ENCODE measurements at places on chromosomes 3 and 15.

DNA sequence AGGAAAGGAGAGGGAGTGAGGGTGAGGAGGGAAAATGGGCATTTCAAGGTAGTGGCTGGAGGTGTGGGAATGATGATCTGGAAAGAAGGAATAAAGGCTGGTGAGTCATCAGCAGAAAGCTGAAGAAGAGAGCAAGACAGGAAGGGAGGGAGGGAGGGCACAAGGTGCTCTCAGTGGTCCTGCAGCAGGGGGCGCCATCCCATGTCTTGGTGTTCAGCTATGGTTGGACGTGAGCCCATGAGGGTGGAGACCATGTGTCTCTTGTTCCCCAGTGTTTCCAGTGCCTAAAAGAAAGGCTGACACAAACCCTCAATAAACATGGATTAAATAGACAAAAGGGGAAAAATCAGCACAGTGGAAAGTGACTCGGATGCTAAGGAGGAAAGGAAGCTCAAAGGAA, 228.5 kb downstream of the NTRK3 start:
- DNase-seq = no peak

DNA sequence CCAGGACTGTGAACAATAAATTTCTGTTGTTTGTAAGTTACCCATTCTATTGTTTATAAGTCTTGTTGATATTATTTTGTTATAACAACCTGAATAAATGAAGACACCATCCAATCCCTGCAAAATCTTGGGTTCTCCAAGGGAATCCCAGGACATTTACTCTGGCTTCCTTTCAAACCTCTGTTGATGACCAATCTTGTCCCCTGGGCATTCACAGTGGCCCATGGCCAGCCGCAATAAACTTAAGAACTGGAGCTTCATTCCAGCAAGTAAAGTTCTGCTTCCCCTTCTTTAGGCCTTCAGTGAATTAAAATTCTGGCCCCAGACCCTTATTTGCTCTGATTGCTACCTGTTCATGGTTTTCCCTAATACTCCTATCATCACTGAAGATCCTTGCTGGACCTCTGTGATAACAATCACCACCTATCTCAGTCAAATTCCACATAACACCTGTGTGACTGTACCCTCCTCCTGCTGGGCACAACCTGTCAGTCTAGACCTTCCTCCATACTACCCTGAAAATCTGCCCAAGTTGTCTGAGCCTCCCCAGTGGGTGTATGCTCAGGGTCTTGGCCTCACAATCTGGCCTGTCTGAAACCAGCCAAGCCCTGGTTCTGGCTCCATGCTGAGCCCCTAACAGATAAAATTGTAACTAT, 153.1 kb downstream of the SEMA6D start:
- DNase-seq = no peak

DNA sequence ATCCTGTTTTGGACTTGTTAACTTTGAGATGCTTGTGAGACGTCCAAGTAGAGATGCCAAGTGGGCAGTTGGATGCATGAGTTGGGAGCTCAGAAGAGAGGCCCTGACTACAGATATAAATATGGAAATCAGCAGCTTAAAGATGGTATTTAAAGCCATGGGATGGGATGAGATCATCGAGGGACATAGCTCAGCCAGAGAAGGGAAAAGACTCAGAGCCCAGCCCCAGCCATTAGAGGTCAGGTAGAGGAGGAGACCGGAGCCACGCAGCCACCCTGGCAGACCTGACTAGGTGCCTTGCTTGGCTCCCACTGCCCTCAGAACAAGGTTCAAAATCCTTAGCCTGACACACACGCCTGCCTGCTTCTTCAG, 31.1 kb downstream of the ATP2B2 start:
- no peak for DNase-seq

DNA sequence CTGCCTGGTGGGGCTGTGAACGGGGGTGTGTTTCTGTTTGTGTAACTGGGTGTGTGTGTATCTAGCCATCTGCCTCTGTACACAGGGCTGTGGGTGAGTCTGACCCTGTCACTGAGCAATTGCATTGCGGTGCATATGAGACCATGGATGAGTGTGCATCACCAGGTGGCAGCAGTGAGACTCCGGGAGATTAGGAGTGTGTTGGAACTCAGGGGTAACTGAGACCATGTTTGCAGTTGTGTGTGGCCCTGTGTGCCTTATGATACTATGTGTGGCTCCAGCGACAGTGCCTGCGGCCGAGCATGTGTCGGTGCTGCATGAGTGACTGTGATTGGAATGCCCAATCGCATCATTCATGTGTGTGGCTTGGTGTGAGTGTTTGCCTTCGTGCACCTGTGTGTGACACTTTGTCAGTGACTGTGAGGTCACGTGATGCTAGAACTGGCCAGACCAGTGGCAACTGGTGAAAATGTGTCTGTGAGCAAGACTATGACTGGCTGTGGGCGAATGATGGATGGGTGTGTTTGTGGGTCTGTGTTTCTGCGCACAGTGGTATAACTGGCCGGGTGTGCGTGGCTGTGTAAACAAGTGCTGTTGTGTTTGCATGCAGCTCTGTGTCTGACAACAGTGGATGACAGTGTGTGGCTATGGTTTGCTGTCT, 14.0 kb downstream of the VILL start:
- DNase-seq = no peak

DNA sequence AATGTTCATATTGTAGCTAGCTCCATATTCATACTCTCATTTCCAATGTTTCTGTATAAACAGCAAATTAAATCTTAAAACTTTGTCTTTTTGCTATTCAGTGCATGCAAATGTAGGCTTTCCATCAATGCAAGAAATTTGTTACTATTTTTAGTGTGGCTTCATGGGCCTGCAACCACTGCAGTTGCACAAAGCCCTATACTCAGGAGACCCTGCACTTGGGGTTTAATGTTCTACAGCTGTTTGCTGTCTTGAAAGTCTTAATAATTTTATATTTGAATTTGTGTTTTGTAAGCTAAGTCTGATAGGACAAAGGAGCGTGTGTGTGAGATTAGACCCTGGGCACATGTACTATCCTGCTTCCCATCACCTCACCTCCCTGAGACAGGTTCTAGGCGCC, 9.6 kb downstream of the PYDC2 start:
- DNase-seq = no peak

DNA sequence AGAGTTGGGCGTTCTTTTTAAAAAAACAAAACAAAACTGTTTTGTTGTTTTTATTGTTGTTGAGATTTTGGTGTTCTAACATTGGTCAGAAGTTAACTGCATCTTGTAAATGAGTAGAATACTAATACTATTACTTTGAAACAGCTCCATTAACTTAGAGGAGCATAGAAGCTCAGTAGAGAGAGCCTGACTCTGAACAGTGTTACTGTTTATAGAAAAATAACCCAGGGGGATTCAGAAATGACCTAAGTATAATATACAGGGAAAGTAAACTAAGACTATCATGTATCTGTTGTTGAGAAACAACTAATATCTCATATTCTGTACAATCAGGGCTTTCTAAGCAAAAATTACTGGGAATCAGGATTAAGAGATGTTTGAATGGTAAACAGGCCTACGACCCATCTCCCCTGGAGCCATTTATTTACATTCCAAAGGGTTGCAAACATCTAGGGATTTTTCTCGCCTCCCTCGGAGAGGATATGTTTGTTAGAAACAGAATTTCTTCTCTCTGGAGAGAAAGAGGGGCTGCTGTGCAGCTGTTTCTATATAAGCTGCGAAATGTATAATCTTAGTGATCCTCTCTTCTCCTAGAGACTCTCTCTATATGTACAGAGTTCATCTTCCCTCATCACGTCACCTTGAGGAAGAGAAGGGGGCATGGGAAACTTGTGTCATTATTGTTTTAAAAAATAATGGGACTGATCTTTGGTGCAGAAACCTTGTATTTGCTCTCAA, 827.5 kb upstream of the DPPA4 start:
- DNase-seq = no peak

GRCh38 chr3:50454481-50455070, 48.9 kb downstream of the CACNA2D2 start:
- DNase-seq = no peak

GRCh38 chr15:68620721-68621527, 42.1 kb downstream of the CORO2B start:
- no peak for DNase-seq

- no peak for DNase-seq
Observed at GRCh38 chr15:44710236-44711095, 657 bp downstream of the PATL2 start.

DNA sequence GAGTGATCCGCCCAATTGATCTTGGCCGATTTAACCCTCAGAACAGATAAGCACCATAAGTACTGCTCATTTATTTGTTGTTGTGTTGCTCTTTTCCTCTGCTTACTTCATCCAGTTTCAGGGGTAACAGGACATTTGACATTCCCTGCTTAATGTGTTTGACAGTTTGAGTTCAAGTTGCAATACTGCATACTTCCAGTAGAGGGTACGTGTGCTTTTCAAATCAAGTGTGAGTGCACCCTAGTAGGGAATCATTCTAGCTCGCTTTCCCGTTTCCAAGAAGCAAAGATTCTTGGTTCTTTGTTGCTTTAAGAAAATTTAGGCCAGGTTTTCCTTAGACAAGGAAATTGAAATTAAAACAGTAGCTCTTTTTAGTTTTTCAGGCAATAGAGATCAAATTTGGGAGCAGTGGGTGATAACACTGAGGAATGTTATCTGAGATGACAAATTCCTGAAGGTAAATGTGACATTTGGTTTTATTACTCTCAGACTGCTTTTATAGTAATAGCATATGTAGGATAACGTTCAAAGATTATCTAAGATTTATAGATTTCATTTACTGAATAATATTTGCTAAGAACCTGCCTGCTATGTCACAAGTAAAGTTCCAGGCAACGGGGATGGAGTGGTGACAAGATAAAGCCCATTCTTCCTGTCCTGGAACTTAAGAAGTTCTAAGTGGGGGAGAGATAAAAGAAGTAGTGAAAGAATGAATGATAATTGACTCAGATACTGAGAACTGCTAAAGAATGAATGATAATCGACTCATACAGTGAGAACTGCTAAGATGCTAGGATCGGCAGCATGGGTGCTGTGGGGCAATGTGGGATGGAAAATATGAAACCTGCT, 73.3 kb downstream of the SYNPR start:
- no peak for DNase-seq

- no peak for DNase-seq
Observed at GRCh38 chr3:151093148-151093547, 7.7 kb downstream of the MED12L start.
